ENCODE measurements at places on chromosomes 7 and 10.
A peak's percentile ranks its signal among the peaks of the same experiment; 100 is the strongest.

GRCh38 chr7:55148571-55148970 lies 129.8 kb downstream of the EGFR start:
- no peak for DNase-seq

DNA sequence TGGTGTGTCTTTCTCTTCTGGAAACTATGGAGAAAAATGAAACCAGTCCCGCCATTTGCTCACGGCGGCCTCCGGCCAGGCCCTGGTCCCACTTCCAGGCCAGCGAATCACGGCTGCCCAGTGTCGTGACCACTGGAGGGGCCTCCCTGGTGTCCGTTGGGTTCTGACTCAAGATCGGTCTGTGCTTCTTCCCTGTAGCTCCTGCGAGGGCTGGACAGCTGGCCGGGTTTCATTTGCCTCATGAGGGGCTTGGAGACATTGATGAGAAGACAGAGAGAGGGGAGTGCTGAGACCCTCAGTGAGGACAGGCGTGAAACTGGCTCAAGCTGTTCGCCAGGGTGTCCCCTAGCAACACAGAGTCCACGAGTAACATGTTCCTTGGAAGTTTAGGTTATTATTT lies 108.6 kb downstream of the ADARB2 start:
- no peak for DNase-seq

GRCh38 chr10:50508315-50509051 lies 115.3 kb downstream of the SGMS1 start:
- no peak for DNase-seq

- no peak for DNase-seq
These were observed 41.6 kb downstream of the BICC1 start for GRCh38 chr10:58554316-58554715.

- DNase-seq = peak; percentile 57
These were observed 140.2 kb upstream of the CHST15 start for GRCh38 chr10:124233546-124234138.

- no peak for DNase-seq
These were observed 45.5 kb upstream of the HELLS start for GRCh38 chr10:94500063-94500462.

DNA sequence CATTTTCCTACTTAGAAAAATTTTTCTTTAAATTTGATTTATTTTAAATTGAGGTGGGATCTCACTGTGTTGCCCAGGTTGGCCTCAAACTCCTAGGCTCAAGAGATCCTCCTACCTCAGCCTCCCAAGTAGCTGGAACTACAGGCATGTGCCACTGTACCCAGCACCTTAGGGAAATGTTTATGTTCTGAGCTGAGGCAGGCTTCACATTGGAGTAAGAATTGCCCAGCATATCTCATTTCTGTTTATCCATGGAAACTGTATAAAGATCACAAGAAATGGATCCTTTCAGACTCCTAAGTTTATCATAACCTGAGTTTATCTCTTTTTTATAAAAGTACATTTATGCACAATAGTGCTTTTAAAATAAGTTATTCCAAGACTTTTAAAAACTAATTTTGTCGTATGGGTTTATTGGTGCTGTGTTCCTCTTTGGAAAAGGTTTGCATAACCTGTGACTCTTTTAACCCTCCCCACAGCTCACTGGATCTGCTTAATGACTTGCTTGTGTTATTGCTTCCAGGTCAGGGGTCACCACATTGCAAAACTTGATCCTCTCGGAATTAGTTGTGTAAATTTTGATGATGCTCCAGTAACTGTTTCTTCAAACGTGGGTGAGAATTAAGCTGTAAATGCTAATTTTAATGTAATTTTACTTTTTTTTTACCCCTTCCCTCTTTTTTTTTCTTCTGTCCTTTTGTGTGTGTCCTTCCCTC lies 40.7 kb downstream of the OGDH start:
- DNase-seq = no peak

DNA sequence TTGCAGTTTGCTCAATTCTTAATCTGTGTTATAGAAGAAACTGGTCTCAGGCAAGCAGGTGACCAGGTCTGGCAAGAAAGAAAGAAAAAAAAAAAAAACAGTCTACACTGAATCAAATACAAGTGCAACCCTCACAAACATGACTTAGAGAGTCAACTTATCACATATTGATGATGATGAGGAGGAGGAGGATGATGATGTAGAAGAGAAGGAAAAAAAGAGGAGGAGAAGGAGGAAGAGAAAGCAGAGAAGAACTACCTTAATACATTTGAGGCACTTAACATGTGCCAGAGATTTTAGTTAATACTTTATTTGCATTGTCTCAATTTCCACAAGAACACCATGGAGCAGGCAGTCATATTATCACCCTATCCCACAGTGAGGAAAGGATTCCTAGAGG lies 91.5 kb downstream of the GLI3 start:
- DNase-seq = no peak

DNA sequence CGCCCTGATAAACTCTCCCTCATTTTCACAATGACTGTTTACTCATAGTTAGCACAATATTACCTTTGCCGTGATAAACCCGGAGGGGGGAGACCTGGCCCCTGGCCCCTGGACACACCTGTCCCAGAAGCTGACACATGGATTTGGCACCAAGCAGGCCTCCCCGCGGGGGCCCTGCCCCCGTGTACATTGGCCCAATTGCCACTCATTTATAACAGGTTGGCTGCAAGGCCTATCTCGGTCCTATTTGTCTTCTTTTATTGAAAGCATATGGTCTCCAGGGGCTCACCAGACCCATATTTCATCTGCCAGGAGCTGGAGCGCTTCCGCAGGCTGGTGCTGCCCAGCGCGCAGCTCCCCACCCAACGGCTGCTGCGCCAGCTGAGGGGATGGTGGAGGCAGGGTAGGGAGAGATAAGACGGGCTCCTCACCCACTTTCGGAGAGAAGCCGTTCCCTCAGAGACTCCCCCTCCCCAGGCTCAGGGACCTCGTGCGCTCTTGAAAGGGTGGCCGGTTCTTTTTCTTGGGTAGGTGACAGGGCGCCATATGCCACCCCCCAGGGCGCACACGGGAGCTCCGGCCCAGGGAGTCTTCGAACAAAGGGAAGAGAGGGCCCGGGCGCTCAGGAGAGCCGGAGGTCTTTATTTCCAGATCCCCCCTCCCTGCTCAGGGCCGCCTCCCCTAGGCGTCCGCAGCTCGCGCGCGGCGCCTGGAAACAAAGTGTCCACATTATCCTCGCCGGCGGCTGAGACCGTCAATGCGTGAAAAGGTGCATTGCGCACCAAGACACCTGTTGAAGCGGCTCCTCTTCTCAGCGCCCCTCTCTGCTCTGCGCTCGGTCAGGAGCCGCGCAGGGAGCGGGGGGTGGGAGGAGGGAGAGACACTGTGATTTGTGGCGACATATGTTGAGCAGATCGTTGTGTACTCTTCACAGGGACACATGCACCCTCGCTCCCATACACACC lies 4.3 kb upstream of the NEUROG3 start:
- no peak for DNase-seq

DNA sequence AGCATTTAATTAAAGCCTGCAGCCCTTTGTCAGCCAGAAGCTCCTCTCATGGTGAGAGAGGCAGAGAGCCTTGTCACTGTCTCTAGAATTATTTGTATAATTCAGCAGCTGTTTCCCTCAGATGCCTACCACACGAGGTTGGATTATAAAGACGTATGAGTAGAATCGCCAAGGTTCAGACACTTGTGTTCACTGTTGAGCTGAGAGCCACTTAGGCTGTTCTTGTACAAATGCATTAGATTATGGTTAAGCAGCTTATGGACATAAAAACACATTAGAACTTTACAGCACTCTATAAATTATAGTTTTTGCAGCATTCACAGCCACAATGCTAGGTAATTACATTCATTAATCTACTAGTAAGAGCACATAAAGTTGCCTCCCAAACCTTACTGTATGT lies 282.6 kb downstream of the AUTS2 start:
- DNase-seq = no peak

- no peak for DNase-seq
These were observed 330.1 kb upstream of the MGMT start for GRCh38 chr10:129136951-129137350.

DNA sequence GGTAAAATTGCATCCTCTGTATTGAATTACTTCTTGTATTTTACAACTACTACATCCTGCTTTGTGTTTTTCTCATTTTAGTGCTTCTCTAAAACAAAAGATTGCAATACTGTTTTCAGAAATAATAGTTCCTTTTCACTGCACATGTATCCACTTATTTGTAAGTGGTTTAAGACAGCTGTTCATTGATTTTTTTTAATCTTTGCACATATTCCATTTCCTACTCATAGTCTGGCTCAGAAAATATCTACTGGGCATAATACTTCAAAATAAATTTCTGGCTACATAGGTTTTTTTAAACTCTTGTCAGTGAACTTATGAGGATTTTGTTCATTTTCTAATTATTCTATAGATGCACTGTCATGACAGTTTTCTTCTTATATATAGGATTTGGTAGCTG lies 54.8 kb downstream of the SND1 start:
- no peak for DNase-seq

GRCh38 chr7:31074403-31075085 lies 22.4 kb downstream of the ADCYAP1R1 start:
- peak; percentile 85 for DNase-seq

DNA sequence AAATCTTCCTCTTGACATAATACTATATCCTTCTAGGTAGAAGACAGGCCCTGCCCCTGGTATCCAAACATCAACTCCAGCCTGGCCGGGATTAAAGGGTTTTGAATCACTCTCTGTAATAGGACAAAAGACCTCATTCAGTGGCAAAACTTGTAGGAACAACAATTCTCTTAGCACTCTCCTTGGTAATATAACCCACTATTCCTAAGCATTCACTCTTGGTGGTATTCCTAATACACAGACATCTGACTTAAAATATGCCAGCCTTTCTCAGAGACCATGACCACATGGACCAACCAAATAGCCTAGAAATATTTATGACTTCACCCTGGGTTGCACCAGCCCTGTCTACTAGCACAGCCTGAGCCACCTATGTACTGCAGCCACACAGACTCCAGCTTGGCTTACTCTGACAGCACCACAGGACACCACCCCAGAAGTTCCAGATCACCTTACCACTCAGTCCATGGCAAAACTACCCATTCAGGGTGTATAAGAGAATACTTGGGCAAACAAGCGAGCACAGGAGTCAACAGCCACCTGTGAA lies 244.9 kb upstream of the NEBL start:
- no peak for DNase-seq

GRCh38 chr7:17466216-17466615 lies 167.8 kb downstream of the AHR start:
- DNase-seq = no peak
